DMS153 (cell line): ENCODE measurements at places on chromosomes 12 and 14.

- no peak for DNase-seq
These were observed at the start of gene CDKL1 for GRCh38 chr14:50396631-50397389. Gene CDKL1 (minus strand): TSS chr14:50396881. CDS start chr14:50395868, 1,013 bp downstream.

- no peak for DNase-seq
These were observed 155.0 kb upstream of the TMPO start for GRCh38 chr12:98360401-98360800.

DNA sequence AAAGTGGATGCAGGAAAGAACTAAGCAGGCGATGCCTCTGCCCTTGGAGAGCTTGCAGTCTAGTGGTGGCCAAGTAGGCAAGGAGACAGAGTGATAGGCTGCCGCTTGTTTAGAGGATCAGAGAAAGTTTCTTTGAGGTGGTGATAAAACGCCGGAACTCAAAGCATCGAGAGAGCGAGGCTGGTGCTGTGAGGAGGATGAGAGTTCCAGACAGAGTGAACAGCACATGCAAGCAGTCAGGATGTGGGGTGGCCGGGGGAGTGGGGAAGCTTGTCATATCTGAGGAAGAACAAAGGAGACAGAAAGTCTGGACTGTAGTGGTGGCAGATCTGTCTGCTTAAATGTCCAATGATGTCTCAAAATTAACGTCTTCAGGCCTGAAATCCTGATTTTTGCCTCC, 319.7 kb downstream of the SNAPC1 start:
- DNase-seq, result no peak

GRCh38 chr14:73788701-73789551, 62.7 kb upstream of the PTGR2 start:
- DNase-seq, result no peak

- DNase-seq, result no peak
These were observed 17.3 kb downstream of the SNRNP35 start for GRCh38 chr12:123475246-123475703.

DNA sequence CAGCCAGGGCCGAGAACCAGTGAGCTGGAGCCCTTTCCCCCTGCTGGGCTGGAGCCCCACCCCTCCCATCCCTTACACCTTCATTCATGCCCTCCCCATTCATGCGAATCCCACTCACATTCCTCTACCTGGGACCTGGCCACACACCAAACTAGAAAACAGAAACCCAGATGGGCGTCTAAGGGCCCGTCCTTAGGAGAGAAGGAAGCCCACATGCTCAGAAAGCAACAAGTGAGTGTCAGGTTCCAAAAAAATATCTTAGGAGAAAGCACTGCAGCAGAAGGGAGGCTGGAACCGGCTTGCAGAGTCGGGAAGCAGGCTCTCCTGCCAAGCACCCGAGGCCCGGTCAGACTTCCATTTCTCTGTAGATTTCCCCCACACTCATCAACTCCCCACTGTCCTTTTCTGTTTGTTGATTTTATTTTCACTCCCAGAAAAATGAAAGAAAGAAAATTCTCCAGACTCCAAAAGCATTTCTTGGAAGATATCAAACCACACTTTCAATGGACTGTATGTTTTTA, 13.6 kb downstream of the BCL11B start:
- DNase-seq, result no peak

DNA sequence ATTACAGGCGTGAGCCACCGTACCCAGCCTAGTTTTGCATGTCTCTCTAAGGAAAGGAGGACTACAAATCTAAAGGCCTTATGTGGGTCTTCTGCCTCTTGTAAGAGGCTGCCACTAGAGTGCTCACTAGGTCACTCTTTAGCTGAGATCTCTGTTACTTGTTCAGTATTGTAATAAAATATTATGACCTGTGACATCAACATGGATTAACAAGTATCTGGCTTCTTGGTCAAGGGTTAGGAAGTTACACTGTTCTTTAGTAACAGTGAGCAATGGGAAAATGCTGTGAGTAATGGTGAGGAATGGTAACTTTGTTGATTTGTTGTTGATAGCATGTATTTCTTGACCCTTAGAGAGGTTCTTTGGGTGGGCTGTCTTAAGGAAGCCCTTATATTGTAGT, 50.5 kb downstream of the ERC1 start:
- no peak for DNase-seq

DNA sequence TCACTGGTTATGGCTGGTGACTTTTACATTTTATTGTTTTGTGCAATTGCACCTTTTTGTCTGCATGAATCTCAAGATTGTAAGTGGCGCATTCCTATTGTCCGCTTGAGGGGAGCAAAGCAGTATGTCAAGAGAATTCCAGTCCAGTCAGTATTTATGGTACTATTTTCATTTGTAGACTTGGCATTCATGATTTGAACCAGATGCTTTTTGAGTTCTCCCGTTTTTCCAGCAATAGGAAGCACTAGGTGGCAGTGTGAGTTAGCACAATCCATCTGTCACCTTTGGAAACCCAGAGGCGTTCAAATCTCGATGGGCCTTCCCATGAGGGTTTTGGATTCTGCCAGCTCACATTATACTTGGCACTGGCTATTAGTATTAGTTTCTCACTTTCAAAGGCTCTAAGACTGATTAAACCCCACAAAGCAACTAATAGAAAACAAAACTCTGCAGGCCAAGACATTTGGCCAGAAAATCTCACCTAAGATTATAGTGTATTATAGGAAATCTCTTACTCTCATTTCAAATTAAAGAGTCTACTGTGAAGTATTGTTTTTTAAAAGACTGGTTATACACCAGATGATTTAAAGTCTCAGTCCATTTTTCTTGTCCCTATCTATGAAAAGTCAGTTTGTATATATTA, 2.2 kb downstream of the DACT1 start:
- peak; percentile 75 for DNase-seq

- DNase-seq, result no peak
These were observed 13.0 kb downstream of the FGD6 start for GRCh38 chr12:95204141-95204866.

GRCh38 chr12:107660235-107660634, 25.4 kb upstream of the PWP1 start:
- DNase-seq, result no peak

DNA sequence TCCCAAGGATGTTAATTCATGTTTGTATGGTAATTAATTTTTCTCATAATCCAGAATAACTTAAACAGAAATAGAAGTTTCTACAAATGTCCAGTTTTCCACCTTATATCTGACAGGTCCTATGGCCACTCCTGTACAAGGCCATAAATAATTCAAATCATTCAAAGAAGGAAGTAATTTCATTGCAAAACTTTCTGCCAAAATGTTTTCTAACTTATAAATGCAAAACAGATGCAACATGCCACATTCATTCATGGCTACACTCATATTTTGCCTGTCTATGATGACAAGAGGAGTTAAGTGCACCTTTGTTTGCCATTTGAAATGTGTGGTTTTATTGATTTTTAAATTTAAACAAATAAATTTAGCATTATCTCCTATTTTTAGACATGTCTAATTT, 34.4 kb downstream of the ITPR2 start:
- DNase-seq, result no peak

DNA sequence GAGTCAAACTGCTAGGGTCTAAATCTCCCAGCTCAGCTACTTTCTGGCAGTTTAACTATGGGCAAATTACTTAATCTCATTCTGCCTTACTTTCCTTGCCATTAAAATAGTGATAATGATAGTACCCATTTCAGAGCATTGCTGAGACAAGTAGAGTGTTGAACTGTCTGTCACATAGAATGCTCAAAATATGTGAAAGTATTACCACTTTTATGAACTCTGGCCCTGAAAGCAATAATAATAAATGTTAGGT, 19.9 kb downstream of the SRGAP1 start:
- DNase-seq, result no peak

DNA sequence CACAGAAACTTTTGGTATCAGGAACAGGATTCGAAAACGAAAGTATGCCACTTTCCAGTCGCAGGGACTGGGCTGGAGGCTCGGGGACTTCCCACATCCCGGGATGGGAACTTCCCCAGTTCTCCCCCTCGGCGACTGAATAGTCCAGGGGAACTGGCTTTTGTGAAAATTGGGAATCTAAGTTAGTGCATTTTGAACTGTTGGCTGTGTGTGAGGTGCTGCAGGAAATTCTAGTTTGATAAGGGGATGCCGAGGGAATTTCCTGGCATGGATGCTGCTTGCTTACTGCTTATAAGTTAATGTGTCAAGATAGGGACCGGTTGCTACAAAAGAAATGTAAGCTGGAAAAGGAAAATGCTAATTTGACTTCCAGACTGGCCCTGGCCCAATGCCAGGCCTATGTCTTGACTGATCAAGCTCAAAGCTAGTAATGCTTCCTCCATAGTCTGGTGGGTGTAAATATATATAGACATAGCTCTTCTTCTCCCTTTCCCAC, 73.4 kb upstream of the EIF5 start:
- DNase-seq, result no peak

GRCh38 chr12:13099066-13099843, 4.2 kb downstream of the GSG1 start:
- DNase-seq, result no peak

DNA sequence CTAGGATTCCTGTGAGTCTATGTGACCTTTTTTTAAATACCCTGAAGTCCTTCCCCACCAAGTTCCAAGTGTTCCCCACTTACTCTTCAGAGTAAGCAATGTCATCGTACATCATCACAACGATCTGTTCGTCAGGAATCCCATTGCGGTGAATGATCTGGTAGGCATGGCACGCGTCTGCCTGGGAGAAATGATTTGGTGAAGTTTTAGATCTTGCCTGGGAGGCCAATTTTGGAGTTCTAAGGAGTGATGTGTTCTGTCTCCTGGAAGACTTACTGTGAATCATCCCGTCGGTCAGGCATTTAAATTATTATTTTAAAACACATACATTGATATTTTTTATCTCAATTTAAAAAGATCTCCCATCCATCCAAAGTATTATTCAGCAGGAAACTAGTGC, 29.8 kb downstream of the LGMN start:
- DNase-seq, result no peak

DNA sequence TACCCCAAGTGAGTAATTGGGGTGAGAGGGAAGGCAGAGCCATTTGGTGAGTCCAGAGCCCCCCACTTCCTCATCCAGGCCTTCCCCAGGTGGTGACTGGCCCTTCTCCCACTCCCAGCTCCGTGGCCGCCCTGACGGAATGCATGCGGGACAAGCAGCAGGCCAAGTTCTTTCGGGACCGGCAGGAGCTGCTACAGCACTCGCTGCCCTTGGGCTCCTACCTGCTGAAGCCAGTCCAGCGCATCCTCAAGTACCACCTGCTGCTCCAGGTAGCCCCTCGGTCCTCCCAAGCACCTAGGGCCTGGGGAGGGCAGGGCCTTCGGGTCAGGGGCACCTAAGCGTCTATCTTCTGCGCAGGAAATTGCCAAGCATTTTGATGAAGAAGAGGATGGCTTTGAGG, 26.5 kb downstream of the PLEKHG3 start:
- no peak for DNase-seq

DNA sequence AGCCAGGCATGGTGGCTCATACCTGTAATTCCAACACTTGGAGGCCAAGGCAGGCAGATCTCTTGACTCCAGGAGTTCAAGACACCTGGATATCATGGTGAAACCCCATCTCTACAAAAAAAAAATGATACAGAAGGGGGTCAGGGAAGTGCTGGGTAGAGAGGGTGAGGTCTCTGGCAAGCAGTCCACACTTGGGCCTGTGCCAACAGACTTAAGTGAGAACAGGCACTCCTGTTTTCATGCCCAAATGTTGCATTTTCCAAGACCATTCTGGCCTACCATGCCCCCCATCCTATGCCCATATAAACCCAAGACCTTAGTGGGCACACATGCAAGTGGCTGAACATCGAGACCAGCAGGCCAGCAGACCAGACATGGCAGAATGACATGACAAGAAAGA, 16.0 kb upstream of the CMAS start:
- DNase-seq, result no peak

GRCh38 chr12:92551853-92552397, 150.9 kb upstream of the PLEKHG7 start:
- DNase-seq, result no peak

- DNase-seq, result no peak
These were observed 103.2 kb upstream of the NAV3 start for GRCh38 chr12:77727442-77728001.
